ENCODE measurements at places on chromosomes 7 and 10. TPM values are rescaled to one million over a fixed set of nuclear protein-coding genes. Genes with fewer than 3 reads are reported as not detected.

Gene ZNF425
- total RNA-seq: 0.35 TPM

Gene NPFFR1
- not detected for total RNA-seq

Gene OLAH
- total RNA-seq: not detected

Gene NXPH1
- not detected for total RNA-seq
